Ovary (tissue), 10 donors: ENCODE measurements at places on chromosomes 6 and 20. TPM values are rescaled to one million over a fixed set of nuclear protein-coding genes. Genes with fewer than 3 reads are reported as not detected.

- DNase-seq = no peak
Measured at GRCh38 chr20:45368221-45368980, 5.4 kb downstream of the SYS1 start.

GRCh38 chr20:20079102-20079784 is 26.9 kb downstream of the CFAP61 start:
- no peak for DNase-seq

GRCh38 chr20:19284400-19285178 is 72.1 kb downstream of the SLC24A3 start:
- no peak for DNase-seq

DNA sequence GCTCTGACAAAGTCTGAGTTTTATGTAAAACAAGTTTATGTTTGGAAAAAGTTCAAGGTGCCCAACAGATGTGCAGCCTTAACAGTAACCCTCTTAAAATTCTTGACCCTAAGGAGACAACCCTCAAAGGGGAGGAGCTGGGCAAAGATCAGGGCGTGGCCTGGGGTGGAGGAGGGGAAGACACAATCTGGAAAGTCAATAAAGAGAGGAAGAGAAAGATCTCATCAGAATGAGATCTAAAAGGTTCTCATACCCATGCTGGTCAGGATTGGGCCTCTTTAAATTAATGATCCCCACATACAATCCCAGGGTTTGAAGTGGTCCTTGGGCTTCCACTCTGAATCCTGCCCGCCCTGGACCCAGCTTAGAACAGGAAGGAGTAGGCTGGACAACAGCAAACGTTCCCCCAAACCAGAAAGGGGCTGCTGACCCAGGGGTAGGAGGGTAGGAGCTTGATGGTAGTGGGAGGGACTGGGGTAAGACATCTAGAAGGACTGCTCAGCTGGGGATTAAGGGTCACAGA is 33.0 kb downstream of the FOXP4 start:
- no peak for DNase-seq

DNA sequence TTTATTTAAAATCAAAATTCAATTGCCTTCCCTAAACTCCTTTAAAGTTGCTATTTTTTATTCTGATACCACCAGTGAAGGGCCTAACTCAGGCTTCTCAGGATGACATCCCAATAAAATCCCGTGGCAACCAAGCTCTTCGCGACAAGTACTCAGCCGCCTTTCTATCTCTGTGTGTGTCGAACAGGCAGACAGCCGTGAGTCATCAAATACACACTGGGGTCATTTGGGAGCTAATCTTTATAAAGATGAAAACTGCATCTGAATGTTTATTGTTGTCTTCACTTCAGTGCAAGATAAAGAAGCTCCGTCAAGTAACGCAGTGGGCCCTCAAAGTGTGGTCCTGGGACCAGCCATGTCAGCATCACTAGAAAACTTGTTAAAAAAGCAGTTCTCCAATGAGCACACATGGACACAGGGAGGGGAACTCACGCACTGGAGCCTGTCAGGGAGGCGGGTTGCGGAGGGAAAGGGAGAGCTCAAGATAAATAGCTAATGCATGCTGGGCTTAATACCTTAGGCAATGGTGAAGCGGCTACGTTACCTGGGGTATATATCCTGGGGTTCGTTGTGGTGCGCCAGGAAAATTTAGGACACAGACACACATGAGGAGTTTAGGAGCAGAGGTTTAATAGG is 119.3 kb downstream of the RNF144B start:
- no peak for DNase-seq

Gene GGTLC1
- not detected for polyA plus RNA-seq

Gene FOXS1
- polyA plus RNA-seq = 0.52 TPM
